Left kidney (tissue), 8 donors: ENCODE measurements at places on chromosomes 5 and 9.

DNA sequence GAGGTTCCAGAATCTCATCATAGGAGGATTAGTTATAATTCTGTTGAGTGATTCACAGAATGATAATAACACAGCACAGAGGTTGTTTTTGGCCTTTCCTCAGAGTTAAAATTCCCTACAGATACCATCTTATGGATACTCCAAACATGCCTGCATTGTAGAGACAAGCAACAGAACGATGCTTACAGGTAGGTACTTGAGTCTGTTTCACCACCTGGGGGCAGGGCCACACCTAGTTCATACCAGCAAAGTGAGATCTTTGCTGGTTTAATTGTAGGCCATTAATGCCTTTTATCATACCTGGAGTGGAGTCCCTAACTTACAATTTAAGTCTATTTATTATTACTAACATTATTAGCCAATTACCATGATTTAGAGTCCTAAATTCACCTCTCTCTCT is 416.5 kb upstream of the TLE4 start:
- DNase-seq, result no peak

DNA sequence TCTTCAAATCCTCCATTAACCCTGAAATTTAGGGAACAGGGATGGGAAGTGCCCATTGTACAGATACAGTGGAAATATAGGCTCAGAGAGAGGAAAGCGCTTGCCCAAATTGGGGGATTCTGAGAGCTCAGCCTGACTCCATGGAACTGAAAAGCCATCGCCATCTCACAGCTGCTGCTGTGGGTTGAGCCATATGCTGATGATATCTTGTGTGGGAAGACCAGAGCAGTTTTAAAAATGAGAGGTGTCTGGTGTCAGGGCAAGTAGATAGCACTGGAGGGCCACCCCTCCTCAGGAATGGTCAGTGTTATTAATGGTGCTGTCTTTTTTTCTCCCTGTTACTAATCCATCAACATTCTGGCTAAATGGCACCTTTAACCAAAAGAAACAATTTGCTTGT is 50.9 kb upstream of the C5orf58 start:
- DNase-seq, result no peak

DNA sequence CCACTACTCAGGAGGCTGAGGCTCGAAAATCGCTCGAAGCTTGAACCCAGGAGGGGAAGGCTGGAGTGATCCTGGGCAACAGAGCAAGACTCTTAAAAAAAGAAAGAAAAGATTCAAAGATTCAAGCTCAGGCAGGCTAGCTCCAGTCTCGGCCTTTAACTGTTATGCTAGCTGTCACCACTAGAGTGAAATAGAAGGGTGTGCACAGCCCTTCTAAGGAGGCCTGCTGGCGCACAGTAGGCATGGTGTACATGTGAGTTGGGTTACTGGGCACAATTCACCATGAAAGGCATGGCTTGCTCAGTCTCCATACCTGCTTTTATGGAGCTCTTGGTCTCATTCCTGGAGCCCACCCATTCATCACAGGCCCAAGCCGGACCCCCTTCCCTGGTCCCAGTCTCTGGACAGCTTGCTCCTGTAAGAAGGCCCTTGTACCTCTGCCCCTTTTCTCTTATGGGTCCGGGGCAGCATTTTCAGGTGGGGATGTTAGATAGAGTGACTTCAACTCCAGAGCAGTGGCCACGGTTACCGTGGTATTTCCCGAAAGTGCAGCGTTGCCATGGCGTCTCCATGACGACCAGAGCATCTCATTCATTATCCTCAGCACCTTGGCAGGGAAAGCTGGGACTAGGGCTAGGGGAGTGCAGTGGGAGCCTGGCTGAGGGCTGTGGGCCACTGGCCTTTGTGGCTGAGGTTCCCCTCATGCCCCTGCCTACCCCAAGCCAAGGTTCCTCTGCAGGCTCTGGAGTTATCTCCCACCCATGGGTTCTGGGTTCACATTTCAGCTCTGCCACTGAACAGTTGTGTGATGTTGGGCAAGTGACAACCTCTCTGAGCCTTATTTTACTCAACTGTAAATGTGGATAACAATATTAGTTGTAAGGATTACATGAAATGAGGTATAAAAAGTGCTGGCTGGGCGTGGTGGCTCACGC is 5.7 kb downstream of the NDST1 start:
- no peak for DNase-seq

GRCh38 chr9:116715751-116716150 is 28.6 kb downstream of the TRIM32 start:
- no peak for DNase-seq

- DNase-seq, result no peak
These were observed 80.5 kb downstream of the PAPPA start for GRCh38 chr9:116234081-116234480.

DNA sequence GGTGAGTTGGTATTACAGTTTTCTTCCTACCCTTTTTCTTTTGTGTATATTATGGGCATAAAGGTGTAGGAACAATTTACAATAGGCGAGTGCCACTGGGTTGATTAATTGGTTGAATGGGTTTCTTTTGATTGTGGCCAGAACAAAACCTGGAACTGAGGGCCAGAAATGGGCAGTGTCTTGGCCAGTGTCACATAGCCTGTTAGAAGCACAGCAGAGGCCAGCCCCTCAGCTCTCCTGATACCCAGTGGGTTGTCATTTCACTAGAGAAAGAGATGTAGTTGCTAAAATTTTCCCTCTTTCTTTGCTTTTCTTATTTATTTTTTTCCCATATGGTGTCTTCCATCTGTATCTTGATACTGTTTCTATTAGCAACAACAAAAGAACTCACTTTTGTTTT is 38.8 kb upstream of the SEMA6A start:
- no peak for DNase-seq
